ENCODE measurements at places on chromosomes 2 and 18.

DNA sequence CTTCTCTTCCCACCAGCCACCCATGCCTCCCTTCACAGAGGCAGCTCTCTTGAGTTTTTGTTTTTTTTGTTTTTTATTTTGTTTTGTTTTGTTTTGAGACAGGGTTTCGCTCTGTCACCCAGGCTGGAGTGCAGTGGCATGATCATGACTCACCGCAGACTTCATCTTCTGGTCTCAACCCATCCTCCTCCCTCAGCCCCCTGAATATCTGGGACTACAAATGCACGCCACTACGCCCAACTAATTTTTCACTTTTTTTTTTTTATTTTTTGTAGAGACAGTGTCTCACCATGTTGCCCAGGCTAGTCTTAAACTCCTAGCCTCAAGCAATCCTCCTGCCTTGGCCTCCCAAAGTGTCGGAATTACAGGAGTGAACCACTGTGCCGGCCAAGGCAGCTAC lies 161.4 kb downstream of the TRABD2A start:
- DNase-seq = no peak

GRCh38 chr2:240455647-240456446 lies 20.4 kb downstream of the GPC1 start:
- no peak for DNase-seq

DNA sequence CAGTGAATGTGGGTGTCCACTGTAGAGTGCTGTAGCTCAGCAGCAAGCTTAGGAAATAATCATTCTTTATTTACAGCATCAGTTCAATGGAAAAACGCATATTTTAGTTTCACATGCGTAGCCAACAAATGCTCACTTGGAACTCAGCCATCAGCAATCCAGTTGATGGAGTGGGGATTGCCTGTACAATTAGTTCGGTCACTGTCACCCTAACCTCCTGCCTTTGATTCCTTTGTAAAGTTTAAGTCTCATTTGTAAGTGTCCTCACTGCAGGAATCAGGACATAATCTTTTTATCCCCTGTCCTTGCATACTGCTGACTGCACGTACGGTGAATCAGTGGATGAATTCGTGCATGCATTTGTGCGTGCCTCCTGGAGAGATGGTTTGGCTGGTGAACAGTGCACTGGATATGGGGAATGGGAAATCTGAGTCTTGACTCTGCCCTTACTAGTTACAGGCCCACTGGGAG lies 55.9 kb downstream of the RAB31 start:
- DNase-seq = no peak

GRCh38 chr18:13051950-13052349 lies 60.8 kb downstream of the CEP192 start:
- DNase-seq = no peak

- no peak for DNase-seq
Measured at GRCh38 chr2:63408530-63408929, 179.7 kb downstream of the WDPCP start.

- no peak for DNase-seq
Measured at GRCh38 chr18:58871514-58872420, 7.1 kb downstream of the ZNF532 start.

DNA sequence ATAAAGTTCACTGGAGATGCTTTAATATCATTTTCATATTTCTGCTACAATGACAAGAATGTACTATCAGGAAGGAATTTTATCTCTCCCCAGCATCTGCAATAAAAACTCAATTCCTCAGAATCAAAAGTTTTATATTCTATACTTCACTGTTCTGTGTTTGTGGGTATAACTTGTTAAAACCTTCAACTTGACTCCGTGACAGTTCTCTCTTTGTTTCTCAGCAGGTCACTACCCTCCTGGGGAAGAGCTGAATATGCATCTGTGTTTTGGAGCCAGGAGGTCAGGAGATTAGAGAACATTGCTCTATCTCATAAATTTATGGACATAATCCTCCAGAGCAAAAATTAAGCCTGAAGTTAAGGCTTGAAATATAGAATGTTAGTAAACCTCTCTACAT lies 411.4 kb downstream of the TRIB2 start:
- no peak for DNase-seq

GRCh38 chr18:36597636-36598035 lies 231.2 kb downstream of the TPGS2 start:
- DNase-seq = no peak

GRCh38 chr2:168583710-168584521 lies 127.8 kb downstream of the CERS6 start:
- DNase-seq = no peak

DNA sequence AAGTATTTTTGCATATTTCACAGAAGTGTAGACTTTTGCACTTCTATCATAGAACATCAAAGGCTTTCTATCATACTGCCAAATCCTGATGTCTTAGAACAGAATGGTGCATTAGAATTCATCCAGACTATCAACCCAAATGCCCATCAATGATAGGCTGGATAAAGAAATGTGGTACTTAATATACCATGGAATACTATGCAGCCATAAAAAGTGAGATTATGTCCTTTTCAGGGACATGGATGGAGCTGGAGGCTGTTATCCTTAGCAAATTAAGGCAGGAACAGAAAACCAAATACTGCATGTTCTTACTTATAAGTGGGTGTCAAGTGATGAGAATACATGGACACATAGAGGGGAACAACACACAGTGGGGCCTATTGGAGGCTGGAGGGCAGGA lies 150.2 kb downstream of the PHLPP1 start:
- no peak for DNase-seq

DNA sequence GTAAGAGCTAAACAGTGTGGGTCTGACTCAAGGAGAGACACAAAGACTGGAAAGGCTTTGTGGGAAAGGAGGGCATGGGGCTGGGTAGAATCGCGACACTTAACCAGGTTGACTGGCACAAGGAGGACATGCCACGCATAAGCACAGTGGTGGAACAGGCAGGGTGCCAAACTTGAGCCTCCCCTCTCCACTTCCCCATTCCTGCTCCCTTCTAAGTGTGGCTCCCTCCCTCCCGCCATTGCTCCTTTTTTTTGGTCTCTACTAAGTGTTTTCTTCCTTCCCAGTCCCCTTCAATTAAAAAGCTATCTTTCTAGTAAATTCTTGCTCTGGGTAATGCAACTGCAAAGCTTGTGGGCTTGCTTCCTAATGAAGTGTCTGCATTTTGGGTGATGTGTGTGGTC lies 40.3 kb upstream of the ZFP36L2 start:
- DNase-seq = no peak

DNA sequence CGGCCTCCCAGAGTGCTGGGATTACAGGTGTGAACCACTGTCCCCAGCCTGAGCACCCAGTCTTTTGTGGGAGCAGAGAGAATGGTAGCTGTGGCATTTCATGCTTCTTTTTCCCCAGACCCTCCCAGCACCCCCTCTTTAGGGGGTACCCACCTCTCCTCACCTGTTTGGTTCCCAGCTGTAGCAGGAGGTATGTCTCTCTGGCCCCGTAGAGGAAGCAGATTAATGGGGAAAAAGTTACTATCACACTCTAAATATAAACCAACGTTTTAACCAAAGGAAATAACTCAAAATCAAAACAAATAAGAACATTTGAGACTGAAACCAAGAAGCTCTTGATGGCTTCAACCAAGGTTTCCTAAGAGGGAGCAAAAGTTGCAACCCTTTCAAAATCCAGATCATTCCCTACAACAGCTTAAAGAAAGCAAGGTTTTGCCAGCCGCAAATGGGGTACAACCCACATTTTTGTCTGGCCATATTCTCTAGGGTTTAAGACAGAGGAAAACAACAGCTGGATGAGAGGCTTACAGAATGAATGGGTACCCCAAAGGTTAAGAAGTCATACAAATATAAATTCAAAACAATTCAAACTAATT lies 8.0 kb downstream of the RNF125 start:
- no peak for DNase-seq

- DNase-seq = no peak
Measured at GRCh38 chr2:28927878-28928277, 33.4 kb downstream of the WDR43 start.

DNA sequence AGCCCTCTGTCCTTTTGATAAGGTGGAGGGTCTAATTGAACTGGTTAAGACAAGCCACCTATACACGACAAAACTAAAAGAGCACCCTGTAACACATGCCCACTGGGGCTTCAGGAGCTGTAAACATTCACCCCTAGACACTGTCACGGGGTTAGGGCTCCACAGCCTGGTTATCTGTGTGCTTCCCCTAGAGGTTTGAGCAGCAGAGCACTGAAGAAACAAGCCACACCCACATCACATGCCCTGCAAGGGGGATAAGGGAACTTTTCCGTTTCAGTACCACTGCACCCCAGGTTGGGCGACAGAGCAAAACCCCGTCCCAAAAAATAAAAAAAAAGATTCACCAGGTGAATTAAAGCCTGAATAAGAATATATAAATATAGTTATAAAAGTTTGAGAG lies 913.7 kb upstream of the ACVR2A start:
- no peak for DNase-seq

GRCh38 chr18:29181151-29181901 lies 1004.4 kb upstream of the CDH2 start:
- no peak for DNase-seq

- DNase-seq = no peak
Measured at GRCh38 chr2:221969830-221970144, 329.0 kb downstream of the PAX3 start.

GRCh38 chr2:75053484-75054112 lies 95.2 kb downstream of the POLE4 start:
- no peak for DNase-seq

DNA sequence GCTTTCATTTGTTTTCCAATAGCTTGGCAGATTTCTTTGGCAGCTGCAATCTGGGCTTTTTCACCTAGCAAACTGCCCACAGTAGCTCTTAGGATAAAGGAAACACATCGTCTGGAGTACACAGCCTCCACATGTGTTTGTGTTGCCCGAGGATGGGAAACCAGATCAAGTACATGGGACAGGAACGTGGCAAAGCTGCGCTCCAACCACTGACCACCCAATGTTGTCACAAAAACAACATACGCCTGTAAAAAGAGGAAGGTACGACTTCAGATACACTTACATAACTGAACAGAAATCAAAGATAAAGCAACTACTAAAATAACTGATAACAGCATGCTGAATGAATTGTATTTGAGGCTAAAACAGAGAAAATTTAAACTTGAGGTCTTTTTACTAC lies 15.5 kb downstream of the HEATR5B start:
- no peak for DNase-seq

GRCh38 chr18:74665905-74666304 lies 68.2 kb downstream of the ZNF407 start:
- DNase-seq = no peak

- DNase-seq = no peak
Measured at GRCh38 chr2:175560521-175561169, 379.1 kb upstream of the ATP5MC3 start.

DNA sequence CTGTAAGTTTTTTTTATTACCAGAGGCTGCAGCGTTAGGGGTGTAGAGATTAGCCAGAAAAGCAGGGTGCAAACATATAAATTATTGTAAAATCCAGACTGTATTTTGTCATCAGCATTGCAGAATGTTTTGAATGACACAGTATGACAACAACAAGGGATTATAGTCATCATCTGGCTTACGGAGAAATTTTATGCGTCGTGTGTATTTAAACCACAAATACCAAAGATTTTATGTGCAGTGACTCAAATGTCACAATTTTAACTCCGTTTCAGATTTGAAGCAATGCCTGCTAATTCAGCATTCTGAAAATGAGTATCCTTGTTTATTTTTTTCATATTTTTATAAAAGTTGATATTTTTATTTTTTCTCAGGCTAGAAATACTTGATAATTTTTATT lies 19.4 kb upstream of the TMX3 start:
- no peak for DNase-seq

- no peak for DNase-seq
Measured at GRCh38 chr2:48471048-48471474, 58.9 kb upstream of the STON1 start.

DNA sequence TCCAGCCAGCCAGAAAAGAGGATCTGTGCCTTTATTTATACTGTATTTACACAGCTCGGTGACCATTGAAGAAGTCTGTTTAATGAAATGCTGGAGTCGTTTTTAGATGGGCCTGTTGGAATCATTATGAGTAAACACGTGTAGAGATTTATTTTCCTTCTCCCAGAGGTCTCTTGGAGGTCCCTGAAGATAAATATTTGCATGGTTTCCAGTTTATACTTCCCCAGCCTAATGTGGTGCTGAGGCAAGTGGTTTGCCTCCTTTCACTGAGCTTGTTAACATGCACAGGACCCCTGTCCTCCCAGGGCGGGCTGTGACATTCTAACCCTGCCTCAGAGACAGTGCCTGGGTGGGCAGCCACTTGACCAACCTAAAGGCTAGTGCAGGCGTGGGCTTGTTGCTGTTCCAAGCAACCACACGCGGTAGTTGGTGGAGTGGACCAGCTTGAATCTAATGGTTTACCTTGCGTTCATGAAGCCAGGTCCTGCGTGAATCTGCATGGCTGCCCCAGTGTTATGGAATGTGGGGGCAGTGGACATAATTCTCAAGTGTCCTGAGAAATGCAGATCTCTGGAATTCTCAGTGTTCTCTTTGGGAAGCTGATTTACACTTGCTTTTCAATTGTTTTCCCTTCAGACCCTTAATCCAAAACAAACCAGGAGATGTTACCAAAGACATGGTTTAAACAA lies 130.2 kb upstream of the DLX2 start:
- no peak for DNase-seq

DNA sequence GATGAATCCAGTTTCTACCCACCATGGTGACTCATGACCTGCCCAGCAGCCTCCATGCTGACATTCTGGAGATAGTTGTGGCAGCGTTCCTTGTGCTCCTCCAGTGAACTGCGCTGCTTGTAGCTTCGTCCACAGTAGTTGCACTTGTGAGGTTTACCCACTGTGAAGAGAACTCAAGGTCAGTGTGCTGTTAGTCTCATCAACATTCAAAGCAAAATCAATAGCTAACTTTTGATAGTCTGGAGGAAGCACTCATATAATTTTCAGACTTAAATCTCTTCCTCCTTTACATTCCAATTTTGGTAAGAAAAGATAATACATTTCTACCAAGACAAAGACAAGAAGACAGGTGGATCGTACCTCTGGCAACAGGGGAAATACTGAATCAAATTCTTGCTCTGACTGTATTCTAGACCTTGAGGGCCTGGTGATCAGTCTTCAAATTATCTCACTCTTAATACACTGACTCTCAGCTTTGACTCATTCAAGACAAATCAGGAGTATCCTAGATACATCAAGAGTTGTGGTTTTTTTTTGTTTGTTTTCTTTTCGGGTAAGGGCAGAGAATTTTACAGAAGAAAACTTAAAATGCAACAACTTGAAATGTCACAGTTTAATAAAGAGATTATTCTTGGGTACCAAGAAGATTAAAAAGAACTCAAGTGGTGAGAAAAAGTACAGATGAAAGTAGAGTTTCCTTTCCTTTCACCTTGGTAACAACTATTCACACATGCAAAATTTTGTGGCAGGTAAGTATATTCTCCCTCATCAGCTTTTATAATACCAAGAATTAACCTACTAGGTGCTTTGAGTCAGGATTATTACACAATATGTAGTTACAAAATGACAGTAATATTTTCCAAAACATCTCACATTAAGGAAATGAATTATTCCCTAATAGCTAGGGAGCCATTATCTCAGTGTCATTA lies 129.2 kb downstream of the IKZF2 start:
- DNase-seq = no peak
